BE2C (cell line): ENCODE measurements at places on chromosomes 2 and 18.

DNA sequence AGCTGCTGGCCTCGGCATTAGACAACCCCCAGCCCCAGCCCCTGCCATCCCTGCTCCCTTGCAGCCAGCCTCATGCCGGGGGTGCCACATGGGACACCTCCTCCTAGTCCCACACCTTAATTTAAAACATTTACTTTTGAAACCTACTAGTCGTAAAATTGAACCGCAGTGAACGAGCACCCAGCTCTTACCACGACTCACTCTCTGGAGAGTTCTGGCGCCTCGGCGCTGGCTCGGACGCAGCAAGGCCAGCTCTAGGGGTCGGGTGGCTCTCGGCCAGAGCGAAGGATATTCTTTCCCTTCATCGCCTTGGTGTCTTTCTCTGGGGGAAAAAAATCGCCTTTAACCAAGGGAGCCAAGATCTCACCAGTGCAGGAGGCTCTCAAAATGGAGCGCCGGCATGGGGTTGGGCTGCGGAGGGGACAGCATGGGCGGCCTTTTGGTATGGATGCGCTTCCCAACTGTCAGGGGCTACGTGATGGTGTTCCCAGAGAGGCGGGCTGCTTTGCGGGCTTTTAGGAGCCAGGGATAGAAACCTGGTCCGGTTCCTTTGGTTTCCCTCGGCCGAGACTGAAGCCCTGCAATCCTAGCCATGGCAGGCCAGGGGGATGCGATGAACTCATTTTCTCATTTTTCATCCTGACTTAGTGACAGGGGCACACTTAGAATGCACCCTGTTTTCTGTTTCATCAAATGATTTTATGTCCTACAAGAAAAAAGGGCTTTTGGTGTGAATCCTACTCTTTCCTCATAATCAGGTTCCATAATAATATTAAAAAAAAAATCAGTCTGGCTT lies 2.0 kb downstream of the HPCAL1 start:
- no peak for DNase-seq

GRCh38 chr2:28615706-28616105 lies 119.8 kb downstream of the PLB1 start:
- DNase-seq: no peak

- DNase-seq: no peak
These were observed 104.8 kb downstream of the LBH start for GRCh38 chr2:30336084-30336483.

DNA sequence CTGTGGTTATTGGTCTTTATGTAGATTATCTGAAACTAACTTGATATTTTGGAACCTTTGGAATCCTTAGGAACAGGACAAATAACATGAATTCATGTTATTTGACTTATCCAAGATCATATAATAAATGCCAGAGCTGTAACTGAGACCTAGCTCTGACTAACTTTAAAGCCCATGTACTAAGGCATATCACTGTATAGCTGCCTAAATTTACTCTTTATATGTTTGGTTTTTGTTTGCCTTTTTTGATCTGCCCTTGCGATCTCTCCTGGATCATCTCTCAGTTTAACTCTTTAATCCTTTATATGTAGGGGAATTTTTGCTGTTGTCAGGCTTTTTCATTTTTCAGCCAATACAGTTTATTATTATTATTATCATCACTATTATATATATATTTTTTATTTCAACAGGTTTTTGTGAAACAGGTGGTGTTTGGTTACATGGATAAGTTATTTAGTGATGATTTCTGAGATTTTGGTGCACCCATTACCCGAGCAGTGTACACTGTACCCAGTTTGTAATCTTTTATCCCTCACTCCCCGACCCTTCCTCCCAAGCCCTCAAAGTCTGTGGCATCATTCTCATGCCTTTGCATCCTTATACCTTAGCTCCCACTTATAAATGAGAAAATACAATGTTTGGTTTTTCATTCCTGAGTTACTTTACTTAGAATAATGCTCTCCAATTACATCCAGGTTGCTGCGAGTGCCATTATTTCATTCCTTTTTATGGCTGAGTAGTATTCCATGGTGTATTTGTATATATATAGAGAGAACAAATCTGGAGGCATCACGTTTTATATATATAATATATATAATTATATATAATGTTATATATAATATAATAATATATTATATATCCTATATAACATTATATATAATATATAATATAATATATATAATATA lies 48.9 kb downstream of the APLF start:
- no peak for DNase-seq

- no peak for DNase-seq
These were observed 19.5 kb downstream of the CHST10 start for GRCh38 chr2:100397976-100398375.

DNA sequence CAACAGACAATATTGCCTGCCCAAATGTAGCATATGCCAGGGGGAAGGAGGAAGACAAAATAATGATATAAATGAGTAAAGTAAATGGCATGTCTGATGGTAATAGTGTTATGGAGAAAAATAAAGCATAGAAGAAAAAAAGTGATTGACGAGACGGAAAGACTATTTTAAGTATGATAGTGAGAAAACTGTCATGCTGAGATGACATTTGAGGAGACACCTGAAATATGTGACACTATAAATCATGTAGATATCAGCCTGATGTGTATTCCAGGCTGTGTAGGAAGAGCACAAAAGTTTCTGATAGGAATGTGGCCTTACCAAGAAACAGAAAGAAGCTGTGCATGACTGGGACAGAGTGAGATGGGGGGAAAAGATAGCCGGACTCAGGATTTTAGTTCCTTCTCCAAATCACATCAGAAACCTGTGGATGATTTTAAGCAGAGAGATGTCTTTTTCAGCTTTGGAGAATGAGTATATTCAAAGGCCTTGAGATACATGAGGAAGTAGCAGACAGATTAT lies 387.3 kb upstream of the SYT4 start:
- no peak for DNase-seq

DNA sequence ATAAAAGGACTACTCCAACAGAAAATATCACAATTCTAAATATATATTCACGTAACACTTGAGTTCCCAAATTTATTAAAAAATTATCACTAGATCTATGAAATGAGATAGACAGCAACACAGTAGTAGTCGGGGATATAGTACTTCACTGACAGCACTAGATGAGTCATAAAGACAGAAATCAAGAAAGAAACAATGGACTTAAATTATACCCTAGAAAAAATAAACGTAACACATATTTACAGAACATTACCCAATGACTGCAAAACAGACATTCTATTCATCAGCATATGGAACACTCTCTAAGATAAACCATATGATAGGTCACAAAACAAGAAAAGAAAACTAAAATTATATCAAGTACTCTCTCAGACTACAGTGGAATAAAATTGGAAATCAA lies 429.4 kb downstream of the MBD2 start:
- DNase-seq: no peak

DNA sequence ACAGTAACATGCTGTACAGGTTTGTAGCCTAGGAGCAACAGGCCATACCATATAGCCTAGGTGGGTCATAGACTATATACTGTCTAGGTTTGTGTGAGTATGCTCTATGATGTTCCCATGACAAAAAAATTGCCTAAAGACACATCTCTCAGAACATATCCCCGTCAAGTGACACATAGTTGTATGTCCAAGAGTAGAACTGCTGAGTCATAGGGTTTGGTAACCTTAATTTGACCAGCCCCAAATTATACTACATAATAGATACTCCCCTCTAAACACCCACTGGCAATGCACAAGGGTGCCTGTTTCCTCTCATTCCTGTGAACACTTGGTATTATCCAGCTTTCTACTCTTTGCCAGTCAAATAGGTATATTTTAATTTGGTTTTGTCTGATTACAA lies 161.6 kb downstream of the LCLAT1 start:
- no peak for DNase-seq

- DNase-seq: no peak
These were observed 382.8 kb downstream of the GPD2 start for GRCh38 chr2:156818944-156819343.

- no peak for DNase-seq
These were observed 101.2 kb downstream of the DLGAP1 start for GRCh38 chr18:4353853-4354418.

GRCh38 chr2:974054-974453 lies 23.4 kb downstream of the SNTG2 start:
- DNase-seq: no peak

DNA sequence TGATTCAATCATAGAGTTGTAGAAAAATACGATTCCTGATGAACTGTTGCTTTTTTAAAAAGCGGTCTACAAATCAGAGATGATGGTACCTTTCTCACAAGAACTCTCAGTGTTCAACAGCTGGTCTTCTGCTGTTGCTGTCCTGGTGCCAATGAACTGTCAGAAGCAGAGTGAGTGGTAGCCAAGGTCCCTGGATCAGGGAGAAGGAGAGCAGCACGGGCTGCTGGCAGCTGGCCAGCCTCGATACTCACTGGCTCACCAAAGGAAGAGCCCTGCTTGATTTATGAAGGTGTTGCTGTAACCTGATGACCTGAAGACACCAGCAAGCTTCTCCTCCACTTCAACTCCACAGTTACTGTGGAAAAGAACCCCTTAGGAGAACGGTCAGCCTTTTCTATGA lies 300.8 kb upstream of the SOX11 start:
- DNase-seq: no peak

DNA sequence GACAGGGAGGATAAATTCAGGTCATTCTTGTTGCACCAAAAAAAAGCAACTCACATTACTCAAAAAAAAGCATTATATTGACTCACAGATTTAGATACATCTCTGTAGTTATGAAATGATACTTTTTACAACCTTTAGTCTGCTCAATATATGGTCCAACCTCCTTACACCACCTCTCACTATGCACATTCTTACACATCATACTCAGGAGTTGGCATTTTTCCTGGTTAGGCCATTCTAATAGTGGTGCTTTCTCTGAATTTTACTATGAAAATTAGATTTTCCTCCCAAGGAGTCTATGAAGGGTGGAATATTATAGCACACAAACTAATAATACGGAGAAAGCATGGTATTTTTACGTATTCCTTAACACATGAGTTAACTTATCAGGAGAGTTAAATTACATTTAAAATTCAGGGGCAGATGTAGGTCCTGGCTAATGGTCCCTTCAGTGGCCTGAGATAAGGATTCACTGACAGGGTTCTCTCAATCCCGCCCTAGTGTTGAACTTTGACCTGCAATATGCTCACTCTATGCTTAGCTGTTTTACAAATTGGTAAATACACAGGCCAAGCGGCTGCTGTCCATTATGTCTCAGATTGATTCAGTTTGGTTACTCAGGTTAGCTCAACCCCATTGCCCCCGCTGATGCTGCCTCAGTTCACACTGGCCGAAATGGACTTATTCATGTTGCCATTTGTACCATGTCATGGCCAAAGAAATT lies 153.6 kb downstream of the NCKAP5 start:
- DNase-seq: no peak

- no peak for DNase-seq
These were observed 99.6 kb upstream of the CERS6 start for GRCh38 chr2:168356477-168356835.

DNA sequence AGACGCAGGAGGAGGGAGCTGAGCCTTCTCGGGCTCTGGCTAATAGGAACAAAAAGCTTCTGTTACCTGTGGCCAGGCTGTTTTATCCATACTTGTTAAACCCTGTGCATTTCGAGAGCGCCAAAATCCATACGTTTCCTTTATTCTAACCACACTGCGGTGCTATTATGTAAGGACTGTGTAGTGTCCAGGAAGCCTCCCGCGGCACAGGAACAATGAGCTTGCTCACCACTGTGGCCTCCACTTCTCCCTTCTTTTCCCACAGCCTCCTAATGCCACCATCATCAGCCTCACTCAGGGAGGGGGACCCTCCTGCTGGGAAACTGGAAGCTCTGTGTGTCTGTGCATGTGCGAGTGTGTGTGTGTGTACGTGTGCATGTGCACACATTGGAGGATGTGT lies 268.5 kb downstream of the HAUS1 start:
- DNase-seq: no peak

GRCh38 chr2:45681675-45682074 lies 30.2 kb downstream of the PRKCE start:
- DNase-seq: peak; percentile 74

- DNase-seq: no peak
These were observed 385.9 kb upstream of the CYRIA start for GRCh38 chr2:17051538-17051937.

- no peak for DNase-seq
These were observed 2.8 kb upstream of the SULT6B1 start for GRCh38 chr2:37191253-37191652.

GRCh38 chr18:49075681-49076080 lies 124.9 kb upstream of the SMAD7 start:
- DNase-seq: no peak

DNA sequence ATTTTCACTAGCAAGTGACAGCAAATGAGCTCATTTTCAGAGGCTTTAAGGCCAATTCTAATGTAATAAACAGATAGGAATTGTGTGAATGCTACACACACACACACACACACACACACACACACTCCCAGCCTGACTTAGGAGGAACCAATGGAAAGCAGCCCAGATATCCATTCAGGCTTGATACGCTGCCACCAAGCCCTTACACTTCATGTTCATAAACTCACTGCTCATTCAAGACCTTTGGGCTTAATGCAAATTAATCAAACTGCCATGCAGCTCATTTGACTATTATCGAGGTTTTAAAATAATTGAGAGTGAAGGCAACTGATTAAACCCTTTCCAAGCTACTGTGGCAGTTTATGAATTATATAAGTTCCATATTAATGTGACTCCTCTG lies 298.9 kb upstream of the NCKAP5 start:
- no peak for DNase-seq

- DNase-seq: no peak
These were observed 100.3 kb downstream of the MCFD2 start for GRCh38 chr2:46815121-46815802.

- DNase-seq: no peak
These were observed 6.4 kb downstream of the MTCL1 start for GRCh38 chr18:8711736-8712135.

DNA sequence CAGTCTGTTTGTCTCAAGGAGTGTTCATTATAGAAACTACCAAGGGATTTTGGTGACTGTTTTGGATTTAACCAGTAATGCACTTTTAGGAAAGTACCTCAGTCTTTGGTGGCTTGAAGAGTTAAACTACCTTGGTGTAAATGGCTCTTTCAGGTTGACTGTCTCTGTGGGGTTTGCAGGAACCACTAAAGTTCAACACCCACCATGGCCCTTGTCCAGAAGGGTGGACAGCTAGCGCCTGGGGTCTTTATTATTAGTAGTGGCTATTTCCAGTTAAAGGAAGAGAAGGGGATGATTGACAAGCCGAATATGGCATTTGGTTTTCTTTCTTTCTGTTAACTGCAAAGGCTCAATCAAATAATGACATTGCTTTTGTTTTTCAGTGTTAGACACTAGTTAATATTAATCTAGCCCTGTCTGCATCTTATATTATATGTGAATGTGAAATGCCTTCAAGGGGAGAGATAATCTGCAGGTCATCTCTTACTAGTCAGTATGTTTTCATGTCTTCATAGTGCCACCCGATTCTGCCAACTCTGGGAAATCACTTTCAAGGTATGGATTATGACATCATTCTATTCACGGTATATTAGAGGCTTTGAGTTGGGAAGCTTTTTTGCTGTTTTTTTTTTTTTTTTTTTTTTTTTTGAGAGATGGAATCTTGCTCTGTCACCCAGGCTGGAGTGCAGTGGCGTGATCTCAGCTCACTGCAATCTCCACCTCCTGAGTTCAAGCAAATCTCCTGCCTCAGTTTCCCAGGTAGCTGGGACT lies 56.4 kb downstream of the MAP4K4 start:
- DNase-seq: no peak
